RKO (cell line): ENCODE measurements at places on chromosomes 4 and X.

- DNase-seq: no peak
These were observed 41.9 kb upstream of the PDLIM3 start for GRCh38 chr4:185576962-185577950.

DNA sequence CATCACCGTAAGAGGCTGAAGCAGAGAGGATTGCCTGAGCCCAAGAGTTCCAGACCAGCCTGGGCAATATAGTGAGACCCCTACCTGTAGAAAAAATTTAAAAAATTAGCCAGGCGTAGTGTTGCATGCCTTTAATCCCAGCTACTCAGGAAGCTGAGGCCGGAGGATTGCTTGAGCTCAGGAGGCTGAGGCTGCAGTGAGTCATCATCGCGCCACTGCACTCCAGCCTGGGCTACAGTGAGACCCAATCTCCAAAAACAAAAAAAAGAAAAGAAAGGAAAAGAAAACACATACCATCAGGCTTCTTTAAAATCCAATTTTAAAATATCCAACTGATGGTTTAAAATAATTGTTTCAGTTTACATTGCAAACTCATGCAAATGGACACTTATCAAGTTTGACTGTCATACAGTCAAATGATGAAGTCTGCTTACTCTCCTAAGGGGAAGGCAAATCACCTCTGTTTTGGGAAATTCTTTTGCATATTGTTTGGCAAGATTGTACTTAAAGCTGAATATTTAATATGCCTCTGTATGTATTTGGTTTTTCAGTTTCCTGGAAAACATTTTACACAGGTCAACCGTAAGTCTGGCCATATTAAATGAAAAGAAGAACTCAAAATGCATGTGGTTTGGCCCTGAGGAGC is 23.7 kb upstream of the TENM3 start:
- DNase-seq: peak; percentile 22

DNA sequence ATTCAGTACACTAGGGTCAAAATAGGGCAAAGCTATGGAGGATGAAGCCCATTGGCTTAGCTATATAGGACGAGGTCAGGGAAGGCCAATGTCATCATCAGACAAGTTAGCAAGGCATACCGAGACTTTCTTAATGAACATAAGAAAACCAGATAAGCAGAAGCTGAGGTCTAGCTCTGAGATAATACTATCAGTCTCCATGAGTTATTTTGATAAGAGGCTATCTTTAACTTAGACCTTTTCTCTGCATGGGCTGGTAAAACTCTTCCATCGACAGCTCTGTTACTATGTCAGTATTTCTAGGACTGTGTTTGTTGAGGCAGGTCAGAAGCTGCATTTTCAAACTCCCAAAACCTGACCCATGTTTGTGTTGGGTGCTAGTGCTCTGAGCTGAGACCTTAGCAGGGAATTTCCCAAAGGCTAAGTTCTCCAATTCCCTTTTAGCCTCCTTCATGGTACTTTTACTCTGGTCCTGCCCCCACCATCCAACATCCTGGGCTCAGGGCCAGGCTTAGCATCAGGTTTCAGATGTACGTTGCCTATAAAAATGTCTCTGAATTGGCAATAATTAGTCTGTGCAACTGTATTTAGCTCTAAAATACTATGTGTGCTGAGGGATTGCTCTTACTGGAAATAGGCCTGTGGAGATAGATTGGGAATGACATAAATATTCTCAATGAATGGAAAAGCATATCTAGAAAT is 29.3 kb upstream of the LRAT start:
- no peak for DNase-seq

GRCh38 chr4:74014332-74014731 is 15.9 kb upstream of the CXCL5 start:
- DNase-seq: no peak

DNA sequence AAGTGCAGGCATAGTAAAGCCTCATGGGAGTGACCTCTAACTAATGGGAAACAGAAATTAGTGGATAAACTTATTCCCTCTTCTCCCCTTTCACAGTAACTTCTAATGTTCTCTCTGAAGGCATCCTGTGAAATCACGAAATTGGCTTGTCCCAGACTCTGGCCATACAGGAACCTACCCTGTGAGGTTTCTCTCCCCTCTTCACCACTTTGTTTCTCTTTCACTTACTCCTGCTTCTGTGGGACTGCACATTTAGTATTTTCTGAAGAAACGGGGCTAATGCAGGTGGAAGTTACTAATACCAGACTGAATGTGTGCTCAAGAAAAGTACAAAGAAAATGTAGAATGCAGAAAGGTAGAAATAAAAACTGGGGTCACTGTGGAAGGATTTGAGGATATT is 20.0 kb downstream of the ZNF330 start:
- no peak for DNase-seq

- no peak for DNase-seq
These were observed 41.3 kb downstream of the LRBA start for GRCh38 chr4:150973626-150974251.

DNA sequence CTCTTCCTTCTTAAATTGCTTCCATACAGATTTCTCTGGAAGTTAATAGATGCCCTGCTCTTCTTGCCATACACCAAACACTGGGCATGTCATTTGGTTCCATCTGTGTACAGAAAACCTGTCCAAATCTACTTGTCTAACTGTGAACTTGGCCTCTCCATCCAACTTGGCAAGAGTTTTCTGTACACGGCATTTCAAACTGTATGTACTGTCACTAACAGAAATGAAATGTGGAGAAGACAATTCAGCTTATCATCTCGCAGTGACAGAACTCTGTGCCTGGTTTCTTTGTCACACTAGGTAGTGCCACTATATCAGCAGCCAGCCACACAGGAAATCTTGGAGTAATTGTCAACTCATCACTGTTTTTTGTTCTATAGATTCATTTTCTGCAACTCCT is 58.2 kb downstream of the CXXC4 start:
- DNase-seq: no peak

DNA sequence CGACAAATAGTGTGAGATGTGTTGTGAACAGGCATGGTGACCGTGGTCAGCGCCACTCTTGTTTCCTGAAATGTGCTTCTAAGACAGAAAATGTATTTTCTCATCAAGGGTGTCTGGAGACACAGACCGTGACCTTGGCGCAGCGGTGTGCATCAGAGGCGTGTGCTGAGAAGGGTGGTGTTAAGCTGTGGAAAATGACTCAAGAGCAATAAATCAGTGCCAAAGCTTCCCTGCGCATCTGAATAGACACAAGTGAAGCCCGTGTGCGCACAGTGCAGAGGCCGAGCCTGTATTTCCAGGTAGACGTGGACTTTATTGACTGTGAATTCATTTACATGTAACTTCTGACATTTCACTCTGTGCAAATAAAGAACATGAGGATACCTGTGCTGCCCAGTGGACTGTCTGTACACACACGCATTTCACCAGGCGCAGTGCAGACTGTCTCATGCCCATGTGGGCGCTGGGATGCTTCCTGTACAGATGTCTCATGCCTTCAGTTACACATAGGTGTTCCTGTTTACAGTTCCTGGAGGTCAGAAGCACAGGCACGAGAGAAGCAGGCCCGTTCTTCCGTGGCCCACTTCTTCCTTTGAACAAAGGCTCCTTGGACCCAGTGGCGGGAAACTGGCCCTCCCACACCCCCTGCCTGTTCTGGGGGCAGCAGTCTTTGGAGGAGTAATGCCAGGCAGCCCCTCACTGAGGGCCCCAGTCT is 31.9 kb downstream of the NSG1 start:
- no peak for DNase-seq

- DNase-seq: no peak
These were observed 38.2 kb upstream of the DCTD start for GRCh38 chr4:182955411-182955810.

DNA sequence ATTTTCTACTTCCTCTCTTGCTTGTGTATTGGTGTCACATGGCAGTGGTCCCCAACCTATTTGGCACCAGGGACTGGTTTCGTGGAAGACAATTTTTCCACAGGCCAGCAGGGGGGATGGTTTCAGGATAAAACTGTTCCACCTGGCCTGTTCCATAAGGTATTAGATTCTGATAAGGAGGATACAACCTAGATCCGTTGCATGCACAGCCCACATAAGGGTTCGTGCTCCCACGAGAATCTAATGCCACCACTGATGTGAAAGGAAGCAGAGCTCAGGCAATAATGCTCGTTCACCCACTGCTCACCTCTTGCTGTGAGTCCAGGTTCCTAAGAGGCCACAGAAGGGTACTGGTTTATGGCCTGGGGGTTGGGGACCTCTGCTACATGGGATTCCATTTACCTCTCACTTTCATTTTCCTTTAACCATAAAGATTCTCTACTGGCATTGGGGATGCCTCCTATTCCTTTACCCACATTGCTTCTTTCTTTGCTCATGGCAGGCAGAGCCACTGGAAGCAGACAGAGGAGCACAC is 38.1 kb downstream of the SEC31A start:
- DNase-seq: peak; percentile 6

DNA sequence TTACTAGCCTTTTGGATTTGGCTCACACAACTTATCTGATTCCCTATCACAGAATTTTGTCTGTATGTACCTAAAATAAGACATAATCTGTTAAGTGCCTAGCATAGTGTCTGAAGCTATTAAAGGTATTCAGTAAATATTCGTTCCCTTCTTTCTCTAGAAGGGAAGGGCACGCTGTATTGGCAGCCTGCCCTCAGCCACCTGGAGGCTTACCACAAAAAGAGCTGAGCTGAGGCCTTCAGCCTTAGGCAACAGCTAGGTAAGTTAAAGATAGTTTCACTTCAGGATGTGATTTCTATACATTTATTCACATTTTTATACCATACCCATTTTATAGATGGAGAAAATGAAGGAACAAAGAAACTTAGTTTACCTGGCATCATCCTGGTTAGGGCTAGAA is 400.0 kb upstream of the LCORL start:
- DNase-seq: no peak

DNA sequence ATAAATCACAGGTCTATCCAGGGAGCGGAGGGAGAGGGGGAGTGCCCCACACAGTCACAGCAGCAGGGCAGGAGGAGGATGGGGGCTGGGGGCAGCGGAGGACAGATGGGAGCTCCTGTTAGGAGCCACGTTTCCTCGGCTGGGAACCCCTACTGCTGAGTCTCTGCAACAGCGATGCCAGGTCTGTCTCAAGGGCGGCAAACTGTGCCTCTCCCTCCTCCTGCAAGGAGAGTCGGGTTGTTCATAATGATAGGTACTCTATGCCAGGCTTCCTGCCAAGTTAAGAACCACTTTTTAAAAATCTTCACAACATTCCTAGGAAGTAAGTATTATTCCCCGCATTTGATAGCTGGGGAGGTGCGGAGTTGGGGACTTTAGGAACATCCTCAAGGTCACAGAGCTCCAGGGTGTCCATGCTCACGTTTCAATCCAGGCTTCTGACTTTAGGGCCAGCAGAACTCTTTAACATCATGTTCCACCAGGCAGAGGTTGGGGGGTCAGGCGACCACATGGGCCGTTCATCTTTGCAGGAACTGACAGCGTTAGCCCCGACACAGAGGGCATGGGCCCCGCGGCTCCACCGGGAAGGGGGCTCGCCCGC is 98.3 kb upstream of the MAML3 start:
- peak; percentile 18 for DNase-seq

GRCh38 chrX:110000847-110001713 is 1.8 kb upstream of the TMEM164 start:
- DNase-seq: no peak

DNA sequence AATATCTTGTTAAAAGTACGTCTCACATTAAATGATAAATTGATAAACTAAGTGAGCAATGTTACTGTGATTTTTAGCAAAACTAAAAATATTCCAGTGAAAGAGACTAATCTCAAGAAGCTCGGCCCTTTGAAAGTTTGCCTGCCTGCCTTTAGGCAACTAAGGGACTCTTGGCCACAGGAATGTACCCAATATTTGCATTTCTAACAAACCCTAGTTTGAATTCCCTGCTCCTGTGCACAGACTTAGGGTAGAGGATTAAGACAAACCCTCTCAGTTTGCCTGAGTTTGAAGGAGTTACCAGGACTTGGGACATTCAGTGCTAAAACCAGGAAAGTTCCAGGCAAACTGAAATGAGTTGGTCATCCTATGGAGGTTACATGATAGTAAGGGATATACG is 157.1 kb downstream of the SCFD2 start:
- no peak for DNase-seq

DNA sequence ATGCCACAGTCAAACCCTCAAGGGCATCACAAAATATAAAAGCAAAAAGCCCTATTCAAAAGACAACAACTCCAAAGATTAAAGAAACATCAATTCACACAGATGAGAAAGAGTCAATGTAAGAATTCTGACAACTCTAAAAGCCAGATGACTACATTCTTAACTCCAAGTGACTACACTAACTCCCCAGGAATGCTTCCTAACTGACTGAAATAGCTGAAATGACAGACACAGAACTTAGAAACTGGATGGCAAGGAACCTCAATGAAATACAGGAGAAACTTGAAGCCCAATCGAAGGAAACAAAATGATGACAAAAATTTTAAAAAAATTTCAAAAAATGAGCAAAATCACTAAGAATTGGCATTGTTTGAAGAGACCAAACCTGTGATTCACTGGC is 1047.6 kb upstream of the PCDH10 start:
- DNase-seq: no peak

- peak; percentile 65 for DNase-seq
These were observed 75.6 kb downstream of the CCNG2 start for GRCh38 chr4:77232653-77233052.

GRCh38 chr4:38360201-38360600 is 303.8 kb upstream of the KLF3 start:
- no peak for DNase-seq

- DNase-seq: no peak
These were observed 61.2 kb upstream of the DAPP1 start for GRCh38 chr4:99755223-99755944.

- DNase-seq: no peak
These were observed 149.9 kb upstream of the SCML1 start for GRCh38 chrX:17587366-17587765.

- DNase-seq: peak; percentile 8
These were observed 152.0 kb upstream of the SLC4A4 start for GRCh38 chr4:71186566-71187403.

DNA sequence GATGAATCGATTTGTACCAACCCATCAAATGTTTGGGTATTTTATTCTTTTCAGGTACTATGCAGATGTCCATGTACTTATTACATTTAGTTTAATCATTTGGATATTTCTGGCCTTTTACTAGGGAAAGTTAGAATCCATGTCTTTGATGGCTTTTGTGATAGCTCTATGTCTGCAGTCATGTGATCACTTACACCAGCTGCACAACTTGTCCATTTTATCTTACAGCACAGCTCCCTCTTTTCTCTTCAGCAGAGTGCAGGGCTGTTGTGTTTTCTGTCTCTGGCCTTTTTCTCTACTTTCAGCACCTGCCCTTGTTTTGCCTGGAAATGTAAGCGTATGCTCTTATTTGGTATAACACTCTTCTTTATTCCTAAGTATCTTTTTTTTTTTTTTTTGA is 30.6 kb downstream of the WWC2 start:
- no peak for DNase-seq

- DNase-seq: no peak
These were observed 99.0 kb upstream of the QRFPR start for GRCh38 chr4:121479808-121480207.

DNA sequence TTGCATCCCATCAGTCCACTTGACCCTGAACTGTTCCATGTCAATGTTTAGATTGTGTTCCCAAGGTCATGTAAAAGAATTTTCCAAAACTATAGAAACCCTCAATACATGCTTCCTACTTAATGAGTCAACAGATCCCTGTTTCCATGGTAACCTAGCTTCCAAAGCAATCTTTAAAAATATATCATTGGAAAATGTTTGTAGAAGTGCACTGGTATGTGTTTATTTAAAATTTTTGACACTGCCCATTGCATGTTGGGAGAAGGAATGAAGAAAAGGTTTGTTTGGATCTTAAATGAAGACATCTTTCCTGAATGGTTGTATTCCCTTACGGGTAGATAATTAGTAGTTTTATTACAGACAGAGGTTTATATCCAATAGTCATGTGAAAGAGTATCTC is 345.3 kb downstream of the GABRG1 start:
- DNase-seq: no peak

GRCh38 chr4:178856139-178856800 is 1414.0 kb upstream of the AGA start:
- DNase-seq: no peak
